ENCODE measurements at places on chromosomes 6 and 20.

- no peak for DNase-seq
Observed at GRCh38 chr6:83051377-83052172, 14.1 kb downstream of the UBE3D start.

DNA sequence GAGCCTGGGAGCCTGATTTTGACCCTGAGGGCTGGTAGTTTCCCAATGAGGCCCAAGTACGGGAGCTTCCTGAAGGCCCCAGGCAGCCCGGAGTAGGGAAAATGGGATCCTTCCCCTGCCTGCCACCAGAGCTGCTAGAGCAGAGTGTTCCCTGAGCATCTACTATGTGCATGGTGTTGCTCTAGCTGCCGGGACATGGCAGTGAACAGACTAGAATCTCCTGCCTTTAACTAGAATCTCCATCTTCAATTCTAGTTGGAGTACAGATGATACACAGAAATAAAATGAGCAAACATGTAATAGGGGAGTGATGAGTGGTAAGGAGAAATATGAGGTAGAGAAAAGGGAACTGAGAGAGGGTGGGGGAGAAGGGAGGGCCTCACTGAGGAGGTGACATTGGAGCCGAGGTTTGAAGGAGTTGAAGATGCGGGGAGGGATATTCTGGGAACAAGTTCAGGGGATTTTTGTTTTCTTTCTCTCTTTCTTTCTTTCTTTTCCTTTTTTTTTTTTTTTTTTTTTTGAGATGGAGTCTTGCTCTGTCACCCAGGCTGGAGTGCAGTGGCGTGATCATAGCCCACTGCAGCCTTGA lies 18.5 kb downstream of the VSTM2L start:
- DNase-seq = no peak

DNA sequence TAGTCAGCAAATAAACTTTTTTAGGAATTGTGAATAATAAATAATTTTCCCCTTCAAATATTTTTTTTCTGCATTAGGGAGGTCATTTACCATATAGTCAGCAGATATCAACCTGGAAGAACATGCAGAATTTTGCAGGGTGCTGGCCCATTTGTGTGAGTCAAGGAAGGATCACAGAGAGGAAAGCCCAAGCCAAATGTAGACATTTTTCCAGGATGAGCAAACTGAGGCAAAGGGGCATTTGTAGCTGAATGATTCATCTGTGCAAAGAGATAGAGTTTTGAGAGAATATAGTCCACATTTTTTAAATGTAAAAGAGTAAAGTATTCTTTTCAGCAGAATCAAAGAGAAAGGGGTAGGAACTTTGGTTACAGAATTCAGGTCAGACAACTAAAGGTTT lies 555.5 kb upstream of the MARCKS start:
- DNase-seq = no peak

DNA sequence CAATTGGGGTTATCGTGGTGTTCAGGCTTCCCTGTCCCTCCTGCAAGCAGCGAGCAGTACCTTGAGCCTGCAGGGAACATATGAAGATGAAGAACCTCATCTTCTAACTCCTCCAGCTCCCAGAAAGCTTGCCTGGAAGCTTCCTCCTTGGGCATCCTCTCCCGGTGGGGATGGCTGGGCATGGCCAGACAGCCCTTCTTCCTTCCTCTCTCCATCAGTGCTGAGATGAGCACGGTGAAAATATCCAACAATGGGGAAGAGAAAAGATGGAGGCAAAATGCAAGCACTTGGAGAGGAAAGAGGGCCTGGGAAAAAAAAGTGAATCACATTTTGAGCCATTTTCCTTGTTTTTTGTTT lies 107.7 kb upstream of the FOXA2 start:
- DNase-seq = no peak
